ENCODE measurements at places on chromosomes 16 and 17. TPM values are rescaled to one million over a fixed set of nuclear protein-coding genes. Genes with fewer than 3 reads are reported as not detected.

- DNase-seq, result no peak
Measured at GRCh38 chr16:85573045-85573695, 40.0 kb upstream of the GSE1 start.

GRCh38 chr16:4378161-4378666, 6.6 kb downstream of the VASN start:
- no peak for DNase-seq

DNA sequence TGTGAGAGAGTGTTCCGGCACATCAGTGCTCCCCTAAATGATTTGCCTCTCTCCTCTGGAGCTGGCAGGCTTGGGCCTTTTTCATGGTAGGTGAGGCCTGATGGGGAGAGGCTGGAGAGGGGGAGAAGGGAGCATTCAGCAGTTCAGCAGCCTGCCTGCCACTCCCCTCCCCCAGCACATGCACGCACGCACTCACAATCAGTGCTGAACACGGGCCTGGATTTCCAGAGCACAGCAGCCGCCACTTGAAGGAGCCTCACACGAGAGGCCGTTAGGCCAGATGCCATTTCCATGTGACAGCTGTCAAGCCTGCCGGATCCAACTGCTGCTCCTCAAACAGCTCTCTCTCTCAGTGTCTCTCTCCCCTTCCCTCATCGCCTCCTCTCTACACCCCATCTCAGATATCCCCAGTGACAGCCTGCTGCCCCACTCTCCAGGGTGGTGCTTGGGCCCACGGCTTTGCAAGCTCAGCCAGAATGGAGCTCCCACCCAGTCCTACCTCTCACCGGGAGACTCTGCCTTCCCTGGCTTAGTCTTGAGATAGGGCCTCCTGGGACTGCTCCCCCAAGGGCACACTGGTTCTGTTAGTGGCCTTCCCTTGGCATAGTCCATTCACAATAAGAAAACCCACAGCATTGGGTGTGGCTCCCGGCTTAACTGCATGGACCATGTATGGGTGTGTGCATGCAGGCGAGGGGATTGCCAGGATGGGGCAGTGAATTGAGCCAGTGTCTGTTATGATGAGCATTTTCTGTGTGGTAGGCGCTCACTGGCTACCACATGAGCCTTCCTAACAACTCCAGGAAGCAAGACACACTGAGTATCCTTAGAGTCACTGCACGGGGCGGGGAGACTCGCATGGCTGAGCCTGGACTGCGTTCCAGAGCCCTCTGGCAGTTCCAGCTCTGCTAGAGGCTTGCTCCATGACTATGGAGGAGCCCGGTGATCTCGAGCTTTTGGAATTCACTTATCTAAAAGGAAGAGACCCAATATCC, 226.2 kb downstream of the CCDC182 start:
- DNase-seq, result peak; percentile 82

GRCh38 chr17:1703063-1703462, 7.1 kb downstream of the TLCD2 start:
- DNase-seq, result no peak

GRCh38 chr16:88505405-88506082, 52.5 kb downstream of the ZFPM1 start:
- DNase-seq, result no peak

- no peak for DNase-seq
Measured at GRCh38 chr16:69511651-69512050, 54.1 kb upstream of the NFAT5 start.

DNA sequence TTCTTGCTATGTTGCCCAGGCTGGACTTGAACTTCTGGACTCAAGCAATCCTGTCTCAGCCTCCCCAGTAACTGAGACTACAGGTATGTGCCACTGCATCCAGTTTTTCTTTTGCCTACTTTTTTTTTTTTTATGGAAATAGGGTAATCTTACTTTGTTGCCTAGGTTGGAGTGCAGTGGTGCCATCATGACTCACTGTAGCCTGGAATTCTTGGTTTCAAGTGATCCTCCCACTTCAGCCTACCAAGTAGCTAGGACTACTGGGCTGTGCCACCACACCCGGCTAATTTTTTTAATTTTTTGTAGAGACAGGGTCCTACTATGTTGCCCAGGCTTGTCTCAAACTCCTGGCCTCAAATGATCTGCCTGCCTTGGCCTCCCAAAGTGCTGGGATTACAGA, 10.0 kb downstream of the LRRC36 start:
- no peak for DNase-seq

GRCh38 chr17:75553295-75554110, 28.0 kb downstream of the LLGL2 start:
- DNase-seq, result no peak

- DNase-seq, result no peak
Measured at GRCh38 chr16:51222016-51222415, 70.9 kb upstream of the SALL1 start.

GRCh38 chr17:73710095-73710592, 65.9 kb upstream of the SDK2 start:
- peak; percentile 67 for DNase-seq

DNA sequence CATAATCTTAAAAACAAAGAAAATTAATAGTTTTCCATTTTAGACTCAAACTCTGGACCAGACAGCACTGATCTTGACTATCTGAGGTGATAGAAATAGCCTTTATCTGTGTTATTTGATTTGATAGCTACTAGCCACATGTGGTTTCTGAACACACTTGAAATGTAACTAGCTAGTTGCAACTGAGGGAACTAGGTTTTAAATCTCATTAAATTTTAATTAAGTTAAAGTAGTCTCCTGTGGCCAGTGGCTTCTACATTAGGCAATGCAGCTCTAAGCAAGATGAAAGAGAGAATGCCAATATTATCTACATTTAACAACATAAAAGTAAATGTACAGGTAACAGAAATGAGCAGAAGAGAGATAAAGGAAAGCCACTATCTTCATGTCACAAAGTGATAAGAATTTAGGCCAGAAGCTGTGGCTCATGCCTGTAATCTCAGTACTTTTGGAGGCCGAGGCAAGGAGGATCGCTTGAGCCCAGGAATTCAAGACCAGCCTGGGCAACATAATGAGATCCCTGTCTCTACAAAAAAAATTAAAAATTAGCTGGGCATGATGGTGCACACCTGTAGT, 11.2 kb upstream of the SPN start:
- no peak for DNase-seq

- no peak for DNase-seq
Measured at GRCh38 chr17:11330826-11331225, 89.8 kb downstream of the SHISA6 start.

DNA sequence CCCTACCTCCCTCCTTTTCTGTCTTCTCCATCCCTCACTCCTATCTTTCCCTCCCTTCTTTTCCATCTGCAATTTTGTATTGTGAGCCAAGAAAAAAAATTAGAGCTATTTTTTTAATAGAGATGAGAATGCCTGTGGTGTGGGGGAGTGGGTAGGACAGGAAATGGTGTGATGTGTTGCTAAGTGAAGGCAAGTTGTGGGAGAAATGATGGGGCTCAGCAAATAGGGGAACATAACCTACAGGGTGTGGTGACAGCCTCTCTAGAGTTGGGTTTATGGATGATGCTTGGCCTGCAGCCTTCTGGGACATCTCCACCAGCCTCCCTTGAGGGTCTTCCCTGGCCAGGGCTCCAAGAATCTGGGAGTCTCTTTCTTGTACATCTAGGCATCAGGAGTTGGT, 163.1 kb upstream of the CACNG3 start:
- no peak for DNase-seq

- no peak for DNase-seq
Measured at GRCh38 chr17:68941761-68942160, 13.4 kb downstream of the ABCA8 start.

DNA sequence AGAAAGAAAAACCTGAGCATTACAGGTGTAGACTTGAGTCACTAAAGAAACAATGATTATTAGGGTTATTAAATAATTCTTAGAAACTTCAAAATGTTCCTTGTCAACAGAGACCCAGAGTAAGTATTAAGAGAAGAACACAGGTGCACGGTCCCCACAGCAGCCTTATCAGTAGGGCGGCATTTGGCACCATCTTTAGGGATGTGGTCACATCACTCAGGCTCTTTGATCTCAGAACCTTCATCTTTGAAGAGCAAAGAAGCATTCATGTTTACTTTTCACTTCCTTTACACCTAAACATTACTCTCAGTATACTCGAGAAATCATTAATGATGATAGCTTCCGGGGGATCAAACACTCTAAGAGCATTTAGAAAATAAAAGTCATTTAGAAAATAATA, 928.7 kb downstream of the KCNJ2 start:
- DNase-seq, result no peak

DNA sequence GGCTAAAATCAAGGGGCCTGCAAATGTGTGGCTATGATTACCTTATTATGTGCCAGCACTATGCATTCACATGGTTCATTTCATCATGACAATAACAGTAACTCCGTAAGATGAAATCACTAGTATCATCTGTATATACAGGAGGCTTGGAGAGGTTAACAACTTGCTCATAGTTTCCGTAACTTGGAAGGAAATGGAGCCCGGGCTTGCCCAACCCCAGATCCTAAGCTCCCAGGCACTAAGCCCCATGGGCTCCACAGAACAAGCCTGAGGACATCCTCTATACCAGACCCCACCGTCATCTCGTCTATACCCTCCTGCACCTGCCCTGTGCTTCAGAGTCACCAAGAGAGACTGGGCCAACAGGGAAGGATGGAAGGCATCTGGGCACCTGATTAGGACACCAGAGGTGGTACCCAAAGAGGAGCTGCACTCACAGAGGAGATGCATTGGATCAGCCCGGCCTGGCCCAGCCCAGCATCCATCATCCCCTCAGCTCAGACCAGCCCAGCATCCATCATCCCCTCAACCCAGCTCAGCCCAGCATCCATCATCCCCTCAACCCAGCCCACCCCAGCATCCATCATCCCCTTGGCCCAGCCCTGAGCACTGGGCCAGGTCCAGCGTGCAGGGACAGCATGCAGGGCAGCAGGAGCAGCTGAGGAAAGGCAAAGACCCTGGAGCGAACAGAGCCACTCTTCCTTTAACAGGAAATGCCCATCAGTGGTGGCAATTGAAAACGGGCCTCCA, 28.5 kb downstream of the NSMCE1 start:
- no peak for DNase-seq

DNA sequence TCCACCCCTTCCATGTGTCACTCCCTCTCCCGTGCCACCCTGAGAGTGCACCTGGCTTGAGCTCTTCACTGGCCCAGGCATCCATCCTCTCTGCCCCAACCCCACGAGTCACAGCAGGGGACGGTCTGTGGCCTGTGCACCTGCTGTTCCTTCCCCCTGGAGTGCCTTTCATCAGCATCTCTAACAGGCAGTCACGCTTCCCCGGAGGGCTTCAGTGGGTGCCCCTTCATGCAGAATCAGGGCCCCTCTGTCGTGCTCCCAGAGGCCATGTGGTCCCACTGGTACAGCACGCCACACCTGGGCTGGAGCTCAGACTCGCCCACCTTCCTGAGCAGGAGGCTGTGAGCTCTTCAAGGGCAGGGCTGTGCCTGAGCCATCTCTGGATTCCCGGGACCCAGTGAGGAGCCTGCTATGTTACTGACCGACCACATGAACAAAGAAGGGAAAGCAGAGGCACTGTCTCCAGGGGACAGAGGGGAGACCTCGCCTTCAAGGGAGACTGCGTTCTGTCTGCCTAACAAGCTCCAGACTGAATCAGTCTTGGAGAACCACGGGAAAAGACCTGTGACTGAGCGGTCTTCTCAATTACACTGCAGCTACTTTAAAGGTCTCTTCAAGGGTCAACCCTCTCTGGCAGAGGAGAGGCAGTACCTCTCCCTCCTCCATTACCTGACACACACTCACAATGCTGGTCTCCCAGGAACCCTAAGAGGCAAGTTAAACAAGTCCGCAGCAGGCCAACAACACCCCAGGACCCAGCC, 78.8 kb upstream of the DOC2B start:
- peak; percentile 19 for DNase-seq

DNA sequence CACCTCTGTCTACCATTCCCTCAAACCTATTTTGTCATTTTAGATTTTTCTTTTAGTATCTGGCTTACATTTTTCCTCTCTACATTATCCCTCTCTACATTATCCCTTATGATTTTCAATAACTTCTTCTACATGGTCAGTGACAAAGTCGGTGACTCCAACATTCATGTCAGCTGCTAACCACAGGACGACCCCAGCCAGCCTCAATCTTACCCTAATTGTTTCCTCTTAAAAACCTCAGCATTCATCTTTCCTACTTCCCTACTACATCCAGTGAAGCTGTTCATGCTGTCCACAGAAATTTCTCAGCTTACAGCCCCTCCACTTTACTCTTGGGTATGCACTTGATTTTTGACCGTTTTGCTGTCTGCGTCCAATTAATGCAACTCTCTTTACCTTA, 8.3 kb downstream of the MYH10 start:
- DNase-seq, result no peak

DNA sequence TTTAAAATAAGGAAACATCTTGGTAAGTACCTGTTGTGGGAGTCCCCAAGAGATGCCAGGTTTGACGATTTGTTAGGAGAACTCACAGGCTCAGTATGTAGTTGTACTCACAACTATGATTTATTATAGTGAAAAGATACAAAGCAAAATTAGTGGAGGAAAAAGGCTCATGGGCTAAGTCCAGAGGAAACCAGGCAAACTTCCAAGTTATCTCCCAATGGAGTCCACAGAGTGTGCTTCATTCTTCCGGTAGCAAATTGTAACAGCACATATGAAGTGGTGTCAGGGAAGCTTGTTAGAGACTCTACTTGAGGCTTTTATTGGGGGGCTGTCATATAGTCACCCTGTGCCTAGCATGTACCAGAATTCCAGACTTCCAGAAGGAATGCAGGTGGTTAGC, 2.3 kb downstream of the DDX19A start:
- no peak for DNase-seq

- DNase-seq, result no peak
Measured at GRCh38 chr17:17567631-17568030, 23.9 kb downstream of the PEMT start.

DNA sequence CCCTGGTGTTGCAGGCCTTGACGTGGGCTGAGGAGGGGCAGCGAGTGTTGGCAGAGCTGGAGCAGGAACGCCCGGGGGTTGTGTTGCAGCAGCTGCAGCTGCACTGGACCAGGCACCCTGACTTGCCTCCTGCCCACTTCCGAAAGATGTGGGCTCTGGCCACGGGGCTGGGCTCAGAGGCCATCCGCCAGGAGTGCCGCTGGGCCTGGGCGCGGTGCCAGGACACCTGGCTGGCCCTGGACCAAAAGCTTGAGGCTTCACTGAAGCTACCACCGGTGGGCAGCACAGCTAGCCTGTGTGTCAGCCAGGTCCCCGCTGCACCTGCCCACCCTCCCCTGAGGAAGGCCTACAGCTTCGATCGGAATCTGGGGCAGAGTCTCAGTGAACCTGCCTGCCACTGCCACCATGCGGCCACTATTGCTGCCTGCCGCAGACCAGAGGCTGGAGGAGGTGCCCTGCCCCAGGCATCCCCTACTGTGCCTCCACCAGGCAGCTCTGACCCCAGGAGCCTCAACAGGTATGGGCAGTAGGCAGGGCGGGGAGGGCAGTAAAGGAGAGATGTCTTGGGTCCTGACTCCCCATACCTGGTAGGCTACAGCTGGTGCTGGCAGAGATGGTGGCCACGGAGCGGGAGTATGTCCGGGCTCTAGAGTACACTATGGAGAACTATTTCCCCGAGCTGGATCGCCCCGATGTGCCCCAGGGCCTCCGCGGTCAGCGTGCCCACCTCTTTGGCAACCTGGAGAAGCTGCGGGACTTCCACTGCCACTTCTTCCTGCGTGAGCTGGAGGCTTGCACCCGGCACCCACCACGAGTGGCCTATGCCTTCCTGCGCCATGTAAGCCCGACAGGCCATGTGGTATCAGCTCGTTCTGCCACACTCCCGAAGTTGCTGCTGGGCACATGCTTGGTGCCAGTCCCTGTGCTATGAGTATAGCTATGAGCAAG, 5.6 kb downstream of the PLEKHG4 start:
- DNase-seq, result peak; percentile 62

The FNDC8 gene
- not detected for total RNA-seq

The USP43 gene
- total RNA-seq, result 6.5 TPM

The PRSS22 gene
- total RNA-seq, result 131 TPM

The TP53TG3 gene
- not detected for total RNA-seq

The KCNAB3 gene
- 2.0 TPM for total RNA-seq

The WNK4 gene
- total RNA-seq, result 3.3 TPM

The CBFA2T3 gene
- 0.35 TPM for total RNA-seq

Measured in Caco-2 (cell line).